Lung (tissue), 17 donors: ENCODE measurements at places on chromosomes 1 and 21. TPM values are rescaled to one million over a fixed set of nuclear protein-coding genes. Genes with fewer than 3 reads are reported as not detected.
A peak's percentile ranks its signal among the peaks of the same experiment; 100 is the strongest.

- no peak for DNase-seq
Observed at GRCh38 chr21:43782431-43783097, 6.5 kb upstream of the CSTB start.

DNA sequence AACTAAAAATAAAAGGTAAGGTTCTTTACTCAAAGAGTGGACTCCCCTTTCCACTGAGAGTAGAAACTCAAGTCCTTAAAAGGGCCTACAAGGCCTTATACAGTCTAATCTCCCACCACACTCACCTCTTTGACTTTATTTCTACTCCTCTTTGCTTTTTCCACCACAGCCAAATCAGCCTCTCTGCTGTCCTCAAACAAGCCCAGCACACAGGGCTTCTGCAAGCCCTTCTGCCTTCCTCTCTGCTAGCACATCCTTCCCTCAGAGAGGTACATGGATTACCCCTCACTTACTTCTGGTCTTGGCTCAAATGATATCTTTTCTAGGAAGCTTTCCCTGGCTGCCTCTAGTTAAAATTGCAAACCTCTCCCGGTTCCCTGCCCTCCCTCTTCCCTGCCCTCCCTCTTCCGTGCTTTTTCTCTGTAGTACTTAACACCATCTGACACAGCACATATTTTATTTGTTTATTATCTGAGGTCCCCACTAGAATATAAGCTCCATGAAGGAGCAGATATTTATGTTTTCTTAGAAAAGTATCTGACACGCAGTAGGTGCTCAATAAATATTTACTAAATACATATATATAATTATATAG is 1.7 kb downstream of the LYST start:
- no peak for DNase-seq

GRCh38 chr1:208061632-208062031 is 150.7 kb upstream of the CD34 start:
- DNase-seq: no peak

- no peak for DNase-seq
Observed at GRCh38 chr1:160492617-160493016, 30.4 kb downstream of the SLAMF6 start.

Gene DCLRE1B
- total RNA-seq: 4.9 TPM

Gene RORC
- total RNA-seq: 24.7 TPM

DNA sequence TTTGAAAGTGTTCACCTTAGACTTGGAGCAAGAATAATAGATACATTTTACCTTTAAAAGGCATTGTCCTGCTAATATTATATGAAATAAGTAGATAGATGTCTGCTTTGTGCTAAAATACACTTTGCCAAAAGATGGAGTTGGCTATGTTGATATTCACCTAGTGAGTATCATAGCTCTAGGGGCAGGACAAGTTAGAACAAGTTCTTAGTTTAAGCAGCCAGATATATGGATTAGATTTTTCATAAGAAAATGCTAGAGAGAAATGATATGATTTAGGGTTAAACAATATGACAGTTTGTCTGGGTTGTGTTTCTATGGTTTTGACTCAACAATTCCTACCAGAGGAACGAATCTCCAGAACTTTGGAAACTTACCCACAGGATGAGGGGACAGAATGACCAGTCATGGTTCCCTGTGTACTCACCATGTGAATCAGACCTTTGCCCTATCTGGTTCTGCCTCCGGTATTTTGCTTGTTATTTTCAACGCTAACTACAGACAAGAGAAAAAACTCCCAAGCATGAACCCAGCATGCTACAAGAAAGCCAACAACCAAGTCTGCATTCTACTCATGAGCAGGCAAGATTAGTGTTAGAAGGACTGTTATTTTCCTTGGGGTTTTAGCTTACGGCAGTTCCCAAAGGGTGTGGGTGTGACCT is 1.7 kb downstream of the F5 start:
- no peak for DNase-seq

- DNase-seq: peak; percentile 82
Observed at GRCh38 chr1:161511018-161511755, 5.9 kb downstream of the FCGR2A start.

Gene CD84
- total RNA-seq: 18.8 TPM

DNA sequence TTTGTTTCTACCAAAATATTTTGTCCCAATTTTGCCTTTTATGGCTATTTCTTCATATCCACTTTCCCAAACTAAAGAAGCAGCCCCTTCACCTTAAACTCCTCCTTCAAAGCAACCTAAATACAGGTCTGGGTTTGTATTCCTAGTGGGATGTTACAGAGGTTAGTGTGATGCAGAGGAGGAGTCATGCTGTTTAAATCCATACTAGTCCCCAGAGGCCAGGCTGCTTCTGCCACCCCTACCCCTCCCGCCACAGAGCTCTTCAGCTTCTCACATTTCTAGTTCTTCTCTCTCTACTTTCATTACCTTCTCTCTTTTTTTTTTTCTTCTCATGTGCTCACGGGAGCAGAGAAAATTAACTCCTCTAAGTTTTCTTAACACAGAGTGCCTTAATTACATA is 29.3 kb downstream of the SELL start:
- no peak for DNase-seq

GRCh38 chr1:42014823-42015222 is 96.1 kb upstream of the HIVEP3 start:
- no peak for DNase-seq

Gene ASB17
- not detected for total RNA-seq

DNA sequence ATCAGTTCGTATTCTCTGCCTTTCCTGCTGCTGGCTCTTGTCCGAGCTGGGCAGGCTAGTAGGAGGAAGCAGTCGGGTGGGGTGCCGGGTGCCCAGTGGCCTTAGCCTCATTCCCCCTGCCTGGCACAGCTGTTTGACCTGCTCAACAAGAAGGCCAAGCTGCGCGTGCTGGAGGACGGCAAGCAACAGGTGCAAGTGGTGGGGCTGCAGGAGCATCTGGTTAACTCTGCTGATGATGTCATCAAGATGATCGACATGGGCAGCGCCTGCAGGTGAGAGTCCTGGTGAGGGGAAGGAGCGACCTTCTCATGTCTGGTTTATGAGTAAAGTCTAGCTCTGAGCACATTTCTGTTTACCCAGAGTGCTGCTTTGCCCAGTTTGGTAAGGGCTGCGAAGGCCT is 16.3 kb upstream of the RPS8 start:
- no peak for DNase-seq

Gene OVAAL
- total RNA-seq: 0.17 TPM

Gene MTARC2
- total RNA-seq: 42.9 TPM

DNA sequence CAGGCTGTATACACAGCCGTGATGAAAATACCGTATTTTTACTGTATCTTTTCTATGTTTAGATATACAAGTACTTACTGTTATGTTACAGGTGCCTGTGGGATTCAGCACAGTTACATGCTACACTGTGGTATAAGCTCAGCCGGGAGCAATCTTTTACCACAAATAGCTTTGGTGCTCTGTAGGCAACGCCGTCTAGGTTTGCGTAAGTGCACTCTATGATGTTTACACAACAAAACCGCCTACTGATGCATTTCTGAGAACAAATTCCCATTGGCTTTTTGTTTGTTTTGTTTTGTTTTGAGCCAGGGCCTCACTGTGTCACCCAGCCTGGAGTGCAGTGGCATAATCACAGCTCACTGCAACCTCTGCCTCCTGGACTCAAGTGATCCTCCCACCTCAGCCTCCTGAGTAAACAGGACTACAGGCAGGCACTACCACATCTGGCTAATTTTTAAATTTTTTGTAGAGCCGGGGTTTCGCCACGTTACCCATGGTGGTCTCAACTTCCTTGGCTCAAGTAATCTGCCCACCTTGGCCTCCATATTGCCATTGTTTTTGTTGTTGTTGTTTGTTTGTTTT is 81.0 kb downstream of the SCCPDH start:
- no peak for DNase-seq

Gene CPTP
- total RNA-seq: 24.2 TPM

DNA sequence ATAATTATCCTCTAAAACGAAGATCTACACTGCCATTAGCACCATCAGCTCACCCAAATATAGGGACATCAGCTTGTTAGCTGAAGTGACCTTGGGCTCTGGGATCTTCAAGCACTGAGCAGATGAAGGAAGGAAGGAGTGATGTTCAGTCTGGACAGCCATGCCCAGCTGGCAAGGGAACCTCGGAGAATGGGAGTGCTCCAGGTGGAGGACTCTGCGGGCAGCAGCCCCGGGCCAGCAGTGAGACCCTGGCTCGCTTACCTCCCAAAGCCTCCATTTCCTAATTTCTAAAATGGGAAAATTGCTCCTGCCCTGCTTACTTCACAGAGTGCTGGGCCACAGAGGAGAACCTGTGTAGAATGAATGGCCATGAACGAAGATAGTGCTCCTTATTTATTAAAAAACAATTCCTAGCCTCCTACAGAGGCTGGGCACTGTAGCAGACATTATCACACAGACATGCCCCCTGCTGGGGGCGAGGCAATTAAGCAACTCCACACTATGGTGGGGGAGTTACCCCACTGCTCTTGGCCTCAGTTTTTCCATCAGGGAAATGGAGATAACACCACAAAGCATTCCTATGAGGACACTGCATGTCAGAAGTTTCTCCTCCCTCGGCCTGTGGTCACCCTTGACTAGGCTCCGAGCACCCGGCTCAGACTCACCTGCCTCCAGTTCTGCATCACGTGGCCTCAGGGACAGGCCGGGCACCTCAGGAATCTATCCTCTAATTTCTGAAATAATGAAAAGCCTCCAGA is 117.6 kb downstream of the KCNN3 start:
- no peak for DNase-seq

Gene LIN28A
- total RNA-seq: 0.80 TPM

GRCh38 chr1:219568733-219569132 is 44.2 kb downstream of the ZC3H11B start:
- DNase-seq: no peak

- peak; percentile 51 for DNase-seq
Observed at GRCh38 chr1:150995896-150996295, 10.8 kb downstream of the MINDY1 start.

DNA sequence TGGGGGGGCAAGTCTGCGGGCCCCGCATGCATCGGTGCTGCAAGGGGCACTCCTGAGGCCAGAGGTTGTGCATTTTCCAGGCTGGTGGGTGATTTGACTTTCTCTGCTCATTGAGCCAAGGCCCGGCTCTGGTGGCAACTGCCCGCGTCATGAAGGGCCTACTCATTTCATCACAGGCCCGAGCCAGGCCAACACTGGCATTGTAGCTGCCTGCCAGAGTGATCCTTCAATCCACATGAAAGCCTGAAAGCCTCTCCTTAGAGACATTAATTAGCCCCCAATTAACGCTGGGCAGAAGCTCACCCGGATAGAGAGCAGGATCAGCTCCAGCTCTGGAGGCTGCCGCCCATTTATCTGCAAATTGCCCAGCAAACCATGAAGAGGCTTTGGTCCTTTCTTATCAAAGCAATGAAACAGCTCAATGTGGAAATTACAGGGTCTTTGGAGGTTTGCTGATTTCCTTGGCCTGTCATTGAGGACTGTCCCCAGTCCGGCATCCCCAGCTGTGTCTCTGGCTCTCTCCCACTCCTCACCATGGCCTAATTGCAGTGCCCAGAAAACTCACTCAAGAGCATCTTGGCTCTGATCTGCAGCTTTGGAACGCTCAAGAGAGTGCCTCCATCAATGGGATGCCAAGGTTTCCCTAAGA is 50.4 kb upstream of the STUM start:
- DNase-seq: no peak

DNA sequence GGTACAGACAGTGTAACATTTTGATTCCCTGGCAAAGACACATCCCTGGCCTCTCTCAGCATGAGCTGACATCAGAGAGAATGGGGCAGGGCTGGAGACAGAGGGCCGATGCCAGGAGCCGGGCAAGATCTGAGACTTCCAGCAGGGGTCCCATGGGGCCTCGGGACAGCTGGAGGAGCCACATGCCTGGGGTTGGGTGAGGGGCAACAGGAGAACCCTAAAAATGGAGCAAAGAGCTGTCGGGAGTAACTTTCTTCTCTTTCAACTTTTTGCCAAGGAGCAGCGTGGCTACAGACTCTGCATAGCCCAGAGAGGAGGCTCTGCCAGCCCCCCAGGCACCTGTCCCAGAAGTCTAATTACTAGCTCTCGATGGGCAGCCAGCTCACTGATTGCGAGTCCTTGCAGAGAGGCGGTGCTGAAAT is 130.8 kb downstream of the LACTBL1 start:
- no peak for DNase-seq

- peak; percentile 66 for DNase-seq
Observed at GRCh38 chr1:115317101-115318012, 20.7 kb downstream of the NGF start.

GRCh38 chr21:25557180-25557579 is 50.1 kb downstream of the MRPL39 start:
- no peak for DNase-seq

DNA sequence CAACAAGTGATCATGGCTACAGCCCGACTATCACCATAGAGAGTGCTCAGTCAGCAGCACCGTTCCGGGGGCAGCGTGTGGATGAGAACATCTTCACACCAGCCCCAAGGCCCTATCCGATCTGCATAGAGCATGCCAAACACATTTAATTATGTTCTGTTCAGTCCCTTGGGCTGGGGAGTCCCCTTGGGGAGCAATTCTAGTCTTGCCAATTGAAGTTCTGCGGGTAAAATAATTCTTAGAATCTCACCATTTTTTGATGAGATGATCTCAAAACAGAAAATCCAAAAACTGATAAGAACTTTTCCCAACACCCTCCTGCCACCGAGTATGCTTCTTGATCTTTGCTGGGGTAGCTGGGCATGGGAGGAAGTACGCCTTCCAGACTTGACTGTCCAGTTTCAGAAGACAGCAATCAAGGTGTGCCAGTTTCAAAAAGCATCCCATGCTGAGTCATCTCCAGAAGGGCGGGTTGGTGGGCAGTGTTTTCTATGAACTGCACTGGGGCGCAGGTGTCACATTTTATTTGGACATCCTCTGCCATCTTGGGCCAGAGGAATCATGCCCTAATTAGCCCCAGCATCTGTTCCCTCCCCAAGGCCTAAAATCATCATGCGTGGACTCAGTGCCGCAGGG is 20.8 kb upstream of the PTPRF start:
- no peak for DNase-seq

DNA sequence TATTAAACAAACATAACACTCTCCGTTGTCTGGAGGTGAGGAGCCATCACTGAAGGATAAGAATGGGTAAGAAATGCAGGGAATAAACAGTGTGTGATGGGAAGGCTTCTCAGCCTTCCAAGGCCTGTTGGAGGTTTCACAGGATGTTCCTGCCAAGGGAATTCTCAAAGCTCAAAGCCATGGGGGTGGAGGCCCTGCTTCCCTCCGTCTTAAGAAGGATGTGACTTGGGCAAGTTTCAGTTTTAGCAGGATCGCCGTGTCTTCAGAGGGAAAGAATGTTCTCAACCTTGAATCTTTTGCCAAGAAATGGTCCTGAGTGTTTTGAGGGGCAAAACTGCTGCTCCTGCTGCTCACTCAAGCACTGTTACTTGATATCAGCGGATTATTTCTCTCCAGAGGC is 41.7 kb upstream of the IL20 start:
- no peak for DNase-seq
